ENCODE measurements at places on chromosomes 2 and 18. TPM values are rescaled to one million over a fixed set of nuclear protein-coding genes. Genes with fewer than 3 reads are reported as not detected.

The ITPRIPL1 gene
- polyA plus RNA-seq, result 4.7 TPM

The NCL gene
- polyA plus RNA-seq, result 972 TPM

The CPO gene
- 2.8 TPM for polyA plus RNA-seq

The TMEM198 gene
- 3.8 TPM for polyA plus RNA-seq

The REG3A gene
- not detected for polyA plus RNA-seq

The FKBP1B gene
- polyA plus RNA-seq, result 10.4 TPM

The TFCP2L1 gene
- polyA plus RNA-seq, result 81.5 TPM

The AQP12B gene
- 3.4 TPM for polyA plus RNA-seq

The SLC9A4 gene
- polyA plus RNA-seq, result 6.7 TPM

Data from renal pelvis (tissue), 12 donors.